ENCODE measurements at places on chromosomes 3 and 15. TPM values are rescaled to one million over a fixed set of nuclear protein-coding genes. Genes with fewer than 3 reads are reported as not detected.

DNA sequence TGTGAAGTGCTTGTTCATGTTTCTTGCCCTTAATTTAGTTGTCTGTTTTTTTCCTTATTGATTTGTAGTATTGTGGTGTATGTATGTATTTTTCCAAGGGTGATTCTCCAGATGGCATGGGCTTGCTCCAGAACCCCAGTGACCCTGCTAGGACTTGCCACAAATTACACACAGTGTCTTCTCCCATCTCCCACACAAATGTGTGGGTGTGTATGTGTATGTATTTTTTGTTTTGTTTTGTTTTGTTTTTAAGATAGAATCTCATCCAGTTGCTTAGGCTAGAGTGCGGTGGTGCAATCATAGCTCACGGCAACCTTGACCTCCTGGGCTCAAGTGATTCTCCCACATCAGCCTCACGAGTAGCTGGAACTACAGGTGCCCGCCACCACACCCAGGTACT is 36.2 kb upstream of the ARID3B start:
- peaks cover 10% of the 10 kb centered on the region for H3K36me3 ChIP-seq
- DNase-seq, result no peak
- no peak overlapping the region for H3K4me3 ChIP-seq

DNA sequence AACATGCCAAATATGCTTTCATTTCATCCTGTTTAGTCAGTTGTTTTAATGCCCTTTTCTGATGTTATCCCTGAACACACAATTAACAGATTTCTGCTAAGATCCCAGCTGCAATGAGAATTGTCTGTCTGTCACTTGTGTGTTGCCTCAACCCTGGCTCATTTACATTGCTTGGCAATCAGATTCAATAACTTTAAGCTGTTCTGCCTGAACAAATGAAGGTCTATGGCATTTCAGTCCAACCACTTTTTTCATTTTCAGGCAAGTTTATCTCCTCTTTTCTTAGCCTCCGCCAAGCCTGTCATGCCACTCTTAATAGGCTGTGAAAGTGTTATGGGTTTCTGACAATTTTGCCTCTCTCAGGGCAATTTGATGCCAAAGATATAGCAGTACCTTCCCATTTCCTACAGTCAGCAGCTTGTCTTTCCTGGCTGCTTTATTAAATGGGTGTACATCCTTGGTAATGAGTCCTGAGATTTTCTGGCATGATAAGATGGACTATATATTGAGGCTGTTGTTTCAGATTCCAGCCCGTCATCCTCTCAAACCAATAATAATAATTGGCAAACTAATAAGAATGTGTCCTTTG is 68.7 kb upstream of the ADAMTS9 start:
- no peaks in the 10 kb centered on the region for H3K27me3 ChIP-seq
- no peaks in the 10 kb centered on the region for H3K36me3 ChIP-seq
- no peak for DNase-seq

DNA sequence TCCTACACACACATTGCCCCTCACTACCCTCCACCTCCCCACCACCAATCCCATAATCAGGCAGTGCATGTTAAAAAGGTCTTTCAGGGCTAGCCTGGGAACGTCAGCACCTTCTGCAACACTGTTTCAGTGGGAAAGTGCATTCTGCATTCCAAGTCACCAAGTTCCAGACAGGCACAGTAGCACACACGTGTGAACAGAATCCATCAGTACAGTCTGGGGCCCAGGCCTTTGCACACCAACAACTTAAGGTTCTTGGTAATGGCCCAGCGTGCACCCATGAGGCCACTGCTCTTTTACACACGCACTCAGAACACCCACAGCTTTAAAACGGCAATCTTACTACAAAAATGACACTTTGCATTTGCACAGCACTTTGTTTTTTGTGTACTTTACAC is 1.2 kb downstream of the ANXA2 start:
- peaks cover 36% of the 10 kb centered on the region for H3K36me3 ChIP-seq
- peak overlapping the region; percentile 97 for H3K4me3 ChIP-seq
- peak overlapping the region; percentile 97 for H3K27ac ChIP-seq

DNA sequence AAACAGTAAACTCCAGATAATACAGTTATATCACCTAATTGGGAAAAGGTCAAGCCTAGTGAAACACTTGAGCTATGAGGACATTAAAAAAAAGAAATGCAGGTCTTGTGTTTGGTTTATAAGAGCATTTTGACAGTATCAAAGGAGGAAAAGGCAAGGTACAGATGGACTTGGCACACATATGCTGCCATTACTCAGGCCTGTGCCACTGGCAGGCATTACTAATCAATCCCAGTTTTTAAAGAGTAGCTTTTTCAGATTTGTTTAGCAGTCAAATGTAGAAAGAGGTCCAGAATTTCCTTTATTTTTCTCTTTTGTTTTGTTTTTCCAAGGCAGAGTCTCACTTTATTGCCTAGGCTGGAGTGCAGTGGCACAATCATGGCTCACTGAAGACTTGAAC is 38.9 kb downstream of the MDFIC2 start:
- H3K4me3 ChIP-seq, result no peak overlapping the region
- H3K4me1 ChIP-seq, result no peaks in the 10 kb centered on the region
- no peak overlapping the region for H3K27ac ChIP-seq
- no peak for DNase-seq
- H3K27me3 ChIP-seq, result no peaks in the 10 kb centered on the region

GRCh38 chr3:46501702-46502101 is 3.9 kb downstream of the RTP3 start:
- peaks cover 4% of the 10 kb centered on the region for H3K27me3 ChIP-seq
- H3K27ac ChIP-seq, result no peak overlapping the region
- DNase-seq, result no peak
- no peaks in the 10 kb centered on the region for H3K4me1 ChIP-seq

- DNase-seq, result no peak
- peaks cover 10% of the 10 kb centered on the region for H3K4me1 ChIP-seq
- no peak overlapping the region for H3K4me3 ChIP-seq
- H3K27me3 ChIP-seq, result no peaks in the 10 kb centered on the region
- H3K27ac ChIP-seq, result no peak overlapping the region
These were observed 95.1 kb upstream of the MEX3B start for GRCh38 chr15:82140886-82141285.

- no peak overlapping the region for H3K27ac ChIP-seq
- H3K4me3 ChIP-seq, result no peak overlapping the region
- no peaks in the 10 kb centered on the region for H3K4me1 ChIP-seq
- H3K27me3 ChIP-seq, result no peaks in the 10 kb centered on the region
- DNase-seq, result no peak
These were observed 466.7 kb downstream of the ERC2 start for GRCh38 chr3:56001537-56001936.

GRCh38 chr3:158953131-158953530 is 151.3 kb downstream of the MFSD1 start:
- no peak overlapping the region for H3K27ac ChIP-seq
- H3K27me3 ChIP-seq, result no peaks in the 10 kb centered on the region
- H3K4me1 ChIP-seq, result no peaks in the 10 kb centered on the region

Gene CCDC80
- total RNA-seq, result not detected

DNA sequence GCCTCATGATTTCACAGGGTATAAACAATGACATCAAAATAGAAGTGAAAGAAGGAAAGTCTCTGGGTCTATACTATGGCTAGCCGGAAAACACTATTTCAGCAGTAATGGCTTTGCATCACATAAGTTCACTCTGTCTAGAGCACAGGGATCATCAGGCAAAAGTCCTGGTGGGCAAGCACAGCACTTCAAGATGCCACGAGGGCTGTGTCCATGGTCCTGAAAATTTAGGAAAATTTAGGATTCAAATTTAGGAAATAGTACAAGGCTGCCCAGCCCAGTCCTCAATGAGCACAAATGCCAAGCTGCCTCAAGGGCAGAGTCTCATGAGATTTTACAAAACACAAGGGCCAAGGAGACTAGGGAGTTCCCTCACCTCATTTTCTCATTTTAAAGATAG is 54.1 kb downstream of the RORA start:
- no peak overlapping the region for H3K4me3 ChIP-seq
- H3K27me3 ChIP-seq, result peaks cover 29% of the 10 kb centered on the region
- H3K4me1 ChIP-seq, result peaks cover 5% of the 10 kb centered on the region
- H3K27ac ChIP-seq, result no peak overlapping the region
- H3K36me3 ChIP-seq, result no peaks in the 10 kb centered on the region

Gene SERPINI1
- 0.71 TPM for total RNA-seq

DNA sequence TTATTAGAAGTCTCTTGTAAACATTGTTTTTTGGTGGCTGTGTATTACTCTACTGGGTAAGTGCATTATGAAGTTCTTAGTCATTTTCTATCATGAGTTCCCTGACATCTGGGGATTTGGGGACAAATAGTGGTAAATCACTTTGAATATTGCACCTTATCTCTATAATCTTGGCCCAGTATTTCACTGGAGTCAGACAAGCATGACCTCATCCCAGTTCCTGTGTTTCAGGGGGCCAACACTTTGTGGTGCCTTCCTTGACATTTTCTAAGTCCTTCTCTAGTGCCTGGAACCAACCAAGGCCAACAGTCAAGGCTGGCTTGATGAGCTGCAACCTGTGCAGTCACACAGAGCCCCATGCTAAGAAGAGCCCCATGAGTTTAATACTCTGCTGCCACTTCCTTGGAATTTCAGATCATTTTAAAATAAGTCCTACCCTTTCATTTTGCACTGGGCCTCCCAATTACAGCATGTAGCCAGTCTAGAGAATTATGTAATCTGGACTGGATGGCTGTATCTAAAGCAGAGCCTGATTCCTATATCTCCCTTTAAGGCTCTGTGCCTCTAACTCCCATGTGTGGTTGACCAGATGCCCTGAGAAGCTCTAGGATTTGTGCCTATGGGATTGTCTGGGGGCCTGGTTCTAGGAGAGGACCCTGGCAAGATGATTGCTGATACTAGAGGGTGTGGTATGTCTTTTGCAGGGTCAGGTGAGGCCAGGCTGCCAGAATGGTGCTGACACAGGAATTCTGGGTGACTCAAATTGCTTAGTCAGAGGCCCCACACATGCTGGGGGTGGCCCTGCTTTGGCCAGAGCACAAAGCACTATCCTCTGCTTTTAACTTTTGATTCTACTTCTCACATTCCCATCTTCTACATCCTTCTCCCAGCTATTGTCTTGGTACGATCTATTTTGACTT is 319.6 kb upstream of the TBC1D5 start:
- H3K36me3 ChIP-seq, result no peaks in the 10 kb centered on the region
- H3K27me3 ChIP-seq, result peaks cover 2% of the 10 kb centered on the region
- DNase-seq, result no peak
- no peaks in the 10 kb centered on the region for H3K4me1 ChIP-seq

DNA sequence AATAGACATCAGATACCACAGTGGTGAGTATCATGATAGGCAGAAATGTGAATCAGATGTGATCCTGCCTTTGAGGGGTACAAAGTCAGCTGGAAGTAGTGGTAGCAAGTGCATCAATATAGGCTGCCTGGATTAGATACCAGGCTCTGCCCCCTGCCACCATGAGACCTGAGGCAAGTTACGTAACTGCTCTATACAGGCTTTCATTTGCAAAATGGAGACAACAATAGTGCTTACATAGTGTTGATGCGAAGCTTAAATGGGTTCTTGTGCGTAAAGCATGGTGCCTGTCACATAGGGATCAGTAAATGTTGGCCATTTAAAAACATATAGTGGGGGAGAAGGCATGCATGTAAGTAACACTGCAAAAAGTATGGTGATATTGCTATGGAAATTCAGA is 158.0 kb downstream of the RYR3 start:
- no peak for DNase-seq
- no peak overlapping the region for H3K4me3 ChIP-seq
- no peak overlapping the region for H3K27ac ChIP-seq
- H3K27me3 ChIP-seq, result no peaks in the 10 kb centered on the region

DNA sequence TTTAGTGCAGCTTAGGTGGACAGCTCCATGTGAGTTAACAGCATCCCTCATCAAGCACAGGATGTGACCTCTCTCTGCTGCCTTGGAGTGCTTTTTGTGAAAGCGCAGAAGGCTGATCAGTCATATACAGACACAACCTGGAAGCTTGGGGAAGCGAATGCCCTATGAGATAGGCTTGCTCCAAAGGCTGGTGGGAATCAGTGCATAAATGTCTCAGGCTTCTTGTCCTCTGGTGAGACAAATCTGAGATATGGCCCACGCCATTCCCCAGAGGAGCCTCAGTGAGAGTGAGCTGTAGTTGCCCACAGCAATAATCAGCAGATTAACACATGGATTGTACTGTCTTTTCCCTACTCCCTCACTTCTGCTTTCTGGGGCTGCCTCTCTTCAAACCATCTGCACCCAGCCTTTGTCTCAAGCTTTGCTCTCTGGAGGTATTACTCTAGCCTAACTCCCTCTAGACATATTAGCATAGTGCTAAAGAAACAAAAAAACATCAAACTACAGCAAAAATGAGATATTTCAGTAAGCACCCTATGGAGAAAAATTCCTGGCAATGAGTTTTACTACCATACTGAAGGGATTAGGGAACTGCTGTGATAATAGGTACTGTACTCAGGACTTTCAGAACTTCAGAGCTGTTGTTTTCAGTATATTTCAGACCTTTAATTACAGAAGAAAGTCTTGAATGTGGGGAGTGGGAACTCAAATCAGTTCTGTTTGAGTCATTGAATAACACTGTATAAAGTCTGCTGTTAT is 113.7 kb downstream of the OXSM start:
- H3K36me3 ChIP-seq, result no peaks in the 10 kb centered on the region
- no peaks in the 10 kb centered on the region for H3K27me3 ChIP-seq
- no peak overlapping the region for H3K4me3 ChIP-seq
- no peak overlapping the region for H3K27ac ChIP-seq

DNA sequence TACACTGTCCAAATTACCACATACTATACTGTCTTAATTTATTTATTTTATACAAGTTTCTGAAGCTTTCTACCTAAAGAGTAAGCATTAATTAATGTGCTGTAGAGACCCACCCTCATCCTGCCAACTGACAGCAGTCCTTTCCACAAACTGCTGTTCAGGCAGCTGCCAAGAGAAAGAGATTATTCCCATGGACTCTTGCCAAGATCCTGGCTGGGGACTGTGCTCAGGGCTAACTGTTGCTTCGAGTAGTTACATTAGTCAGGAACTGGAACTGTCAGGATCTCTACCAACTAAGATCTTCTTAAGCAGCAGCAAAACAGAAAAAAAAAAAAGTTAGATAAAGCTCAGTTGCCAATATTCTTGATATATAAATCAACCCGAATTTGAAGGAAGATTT is 398.8 kb downstream of the MECOM start:
- H3K4me3 ChIP-seq, result no peak overlapping the region
- H3K4me1 ChIP-seq, result no peaks in the 10 kb centered on the region
- no peak for DNase-seq
- H3K36me3 ChIP-seq, result no peaks in the 10 kb centered on the region

Measured in activated T-helper 1 cell treated with anti-CD3 and anti-CD28 coated beads, Interleukin-12 subunit alpha, Interleukin-12 subunit beta, Interleukin-2, Interleukin-4 antibody, amounts not matched to agents 30 ng/mL and 10 ng/mL and 1 ng/mL, durations not matched to agents 14 hours and 24 hours and 36 hours (primary cell).